Mucosa of gallbladder (tissue), 1 donor: ENCODE measurements at places on chromosomes 2 and 18.

DNA sequence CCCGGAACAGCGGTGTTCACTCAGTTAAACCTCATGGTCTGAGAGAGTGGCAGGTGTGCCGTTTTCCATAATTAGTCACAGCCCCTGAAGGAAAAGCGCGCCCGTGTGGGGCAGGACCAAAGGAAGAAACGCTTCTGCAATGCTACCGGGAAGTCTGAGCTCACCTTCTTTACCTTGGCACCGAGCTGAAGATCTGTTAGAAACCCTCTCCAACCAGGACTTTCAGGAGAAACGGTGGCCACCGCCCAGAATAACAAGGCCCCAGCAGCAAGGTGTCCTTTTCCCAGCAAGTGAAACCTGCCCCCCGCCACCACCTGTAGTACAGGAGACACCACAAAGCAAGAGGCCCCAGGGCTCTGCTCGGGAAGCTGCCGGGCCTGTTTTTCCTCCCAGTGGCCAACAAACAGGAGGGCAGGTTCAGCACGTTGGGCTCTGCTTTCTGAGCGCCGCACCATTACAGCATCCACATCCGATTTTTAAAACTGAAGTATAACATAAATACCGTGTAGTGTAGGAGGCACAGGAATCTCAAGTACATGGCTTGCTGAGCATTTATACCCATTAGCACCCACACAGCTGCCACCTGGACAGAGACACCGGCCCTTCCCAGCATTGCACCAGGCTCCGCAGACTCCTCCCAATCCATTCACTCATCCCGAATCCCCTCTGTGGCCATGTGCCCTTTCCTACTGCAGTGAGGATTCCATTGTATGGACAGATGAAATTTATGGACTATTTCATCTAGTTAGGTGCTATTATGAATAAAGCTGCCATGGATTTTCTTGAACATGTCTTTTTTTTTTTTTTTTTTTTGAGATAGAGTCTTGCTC, 121.8 kb upstream of the RIOK3 start:
- no peak for DNase-seq

GRCh38 chr2:54710216-54710615, 13.2 kb upstream of the EML6 start:
- DNase-seq = no peak

GRCh38 chr2:170362871-170363631, 185.1 kb downstream of the MYO3B start:
- no peak for DNase-seq

GRCh38 chr2:16691261-16691660, 25.6 kb upstream of the CYRIA start:
- DNase-seq = no peak

GRCh38 chr2:27191070-27191829, 20.6 kb upstream of the ATRAID start:
- peak; percentile 58 for DNase-seq

GRCh38 chr2:48049371-48049770, 143.1 kb upstream of the FBXO11 start:
- DNase-seq = no peak

GRCh38 chr2:96131813-96132745, 6.2 kb downstream of the ASTL start:
- no peak for DNase-seq

DNA sequence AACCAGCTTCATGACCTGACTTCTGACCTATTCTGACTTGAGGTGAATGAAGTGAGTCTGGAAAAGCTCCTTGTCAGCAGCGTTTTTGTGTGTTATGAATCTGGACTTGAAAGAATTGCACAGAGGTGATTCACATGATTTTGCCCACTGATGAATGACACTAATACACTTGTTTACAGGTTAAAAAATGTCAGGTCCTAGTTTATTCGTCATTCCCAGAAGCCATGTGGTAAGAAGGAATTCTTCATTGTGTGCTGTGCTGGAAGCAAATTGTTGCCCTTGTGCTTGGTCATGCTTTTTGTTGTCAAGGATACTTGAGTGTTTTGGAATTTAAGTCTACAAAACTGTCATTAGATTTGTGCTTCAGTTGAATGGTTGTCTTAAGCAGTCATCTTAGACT, 15.5 kb downstream of the SEC11C start:
- DNase-seq = no peak

DNA sequence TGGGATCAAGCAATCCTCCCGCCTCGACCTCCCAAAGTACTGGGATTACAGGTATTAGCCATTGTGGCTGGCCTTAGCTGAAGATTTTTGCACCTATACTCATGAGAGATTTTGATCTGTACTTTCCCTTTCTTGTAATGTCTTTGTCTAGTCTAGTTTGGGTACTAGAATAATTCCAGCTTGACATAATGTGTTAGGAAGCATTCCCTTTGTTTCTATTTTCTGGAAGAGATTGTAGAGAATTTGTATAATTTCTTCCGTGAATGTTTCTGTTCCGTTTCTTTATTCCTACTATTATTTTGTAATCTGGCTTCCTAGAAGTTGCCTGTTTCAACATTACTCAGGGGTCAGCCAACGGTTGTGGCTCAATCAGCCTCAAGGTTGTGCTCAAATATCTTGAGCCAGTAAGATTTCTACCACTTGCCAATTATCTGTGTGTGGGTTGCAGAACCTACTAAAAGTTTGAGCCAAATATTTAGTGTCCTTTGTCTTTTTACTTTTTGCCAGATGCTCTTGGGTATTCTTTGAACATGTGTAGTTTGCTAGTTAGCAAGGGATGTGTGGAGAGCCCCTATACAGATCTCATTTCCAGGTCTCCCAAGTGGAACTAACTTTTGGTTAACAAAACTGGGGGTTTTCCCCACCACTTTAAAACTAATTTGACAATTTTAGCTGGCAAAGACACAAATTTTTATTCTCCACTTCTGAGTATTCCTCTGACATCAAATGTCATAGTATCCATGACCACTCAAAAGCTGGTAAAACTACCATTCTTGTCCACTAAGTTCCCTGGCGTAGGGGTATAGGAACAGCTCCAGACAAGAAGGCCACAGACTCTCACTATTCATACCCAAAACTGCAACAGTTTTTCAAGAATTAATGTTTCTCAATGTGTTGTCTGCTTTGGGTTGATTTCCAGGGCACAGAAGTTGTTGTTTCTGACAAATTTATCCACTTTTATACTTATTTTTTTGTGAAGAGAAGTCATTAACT, 42.8 kb upstream of the BAZ2B start:
- peak; percentile 18 for DNase-seq

DNA sequence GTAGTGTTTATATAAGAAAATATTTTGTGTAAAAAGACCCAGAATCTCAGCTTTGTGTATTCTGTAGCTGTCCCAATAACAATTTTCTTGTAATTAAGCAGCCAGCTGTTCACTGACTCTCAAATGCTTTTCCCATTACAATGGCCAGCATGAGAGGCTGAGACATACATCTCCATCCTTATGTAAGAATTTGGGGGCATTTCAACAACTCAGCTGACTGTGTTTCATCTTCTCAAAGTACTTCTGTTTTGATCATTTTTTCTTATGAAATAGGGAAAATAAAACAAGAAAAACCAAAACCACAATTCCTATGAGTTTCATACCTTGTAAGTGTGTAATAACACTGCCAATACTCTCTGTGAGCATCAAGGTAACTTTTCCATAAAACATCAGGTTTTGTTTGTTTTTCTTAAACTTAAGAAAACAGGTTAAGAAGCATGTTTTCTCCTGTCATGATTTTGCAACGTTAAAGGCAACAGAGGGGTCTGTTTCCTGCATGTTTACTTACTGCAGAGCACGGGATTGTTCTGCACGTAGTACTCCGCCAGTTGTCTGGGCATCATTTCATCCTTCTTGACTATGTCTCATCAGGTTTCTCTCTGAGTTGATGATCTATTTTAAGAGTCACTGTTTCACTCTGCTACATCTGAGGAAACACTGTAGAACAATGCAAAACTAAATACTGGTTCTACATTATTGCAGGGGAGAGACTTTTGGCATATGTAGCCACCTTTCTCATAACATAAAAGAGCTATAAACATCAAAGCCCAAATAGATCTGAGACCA, 62.9 kb upstream of the CYRIA start:
- no peak for DNase-seq

DNA sequence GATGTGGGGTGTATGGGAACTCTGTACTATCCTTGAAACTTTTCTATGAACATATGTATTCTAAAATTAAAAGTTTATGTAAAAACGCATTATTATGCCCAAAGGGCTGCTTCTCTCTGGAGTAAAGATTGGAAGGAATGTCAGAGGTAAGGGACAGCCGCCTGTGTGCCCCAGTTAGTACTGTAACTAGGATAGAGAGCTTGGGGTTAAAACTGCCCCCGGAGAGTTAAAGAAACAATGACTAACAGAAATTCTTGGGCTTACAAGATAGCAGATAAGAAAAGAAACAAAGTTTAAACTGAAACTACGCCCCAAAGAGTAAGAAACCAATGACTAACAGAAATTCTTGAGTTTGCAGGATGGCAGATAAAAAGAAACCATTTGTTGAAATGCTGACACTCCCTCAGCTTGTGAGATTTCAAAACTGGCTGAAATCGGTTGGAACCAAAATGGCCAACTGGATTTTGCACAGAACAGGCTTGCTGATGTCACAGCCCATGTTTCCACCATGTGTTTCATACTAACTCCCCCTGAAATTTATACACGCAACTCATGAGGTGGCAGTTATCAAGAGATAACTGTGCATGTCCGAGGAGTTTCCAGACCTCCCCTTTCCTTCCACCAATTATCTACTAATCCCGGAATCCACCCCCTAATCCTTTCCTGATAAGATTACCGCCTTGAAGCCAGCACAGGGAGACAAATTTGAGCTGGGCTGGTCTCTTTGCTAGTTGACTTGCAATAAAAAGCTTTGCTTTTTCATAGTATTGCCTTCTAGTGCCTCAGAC, 8.7 kb upstream of the TXNDC2 start:
- DNase-seq = peak; percentile 57

DNA sequence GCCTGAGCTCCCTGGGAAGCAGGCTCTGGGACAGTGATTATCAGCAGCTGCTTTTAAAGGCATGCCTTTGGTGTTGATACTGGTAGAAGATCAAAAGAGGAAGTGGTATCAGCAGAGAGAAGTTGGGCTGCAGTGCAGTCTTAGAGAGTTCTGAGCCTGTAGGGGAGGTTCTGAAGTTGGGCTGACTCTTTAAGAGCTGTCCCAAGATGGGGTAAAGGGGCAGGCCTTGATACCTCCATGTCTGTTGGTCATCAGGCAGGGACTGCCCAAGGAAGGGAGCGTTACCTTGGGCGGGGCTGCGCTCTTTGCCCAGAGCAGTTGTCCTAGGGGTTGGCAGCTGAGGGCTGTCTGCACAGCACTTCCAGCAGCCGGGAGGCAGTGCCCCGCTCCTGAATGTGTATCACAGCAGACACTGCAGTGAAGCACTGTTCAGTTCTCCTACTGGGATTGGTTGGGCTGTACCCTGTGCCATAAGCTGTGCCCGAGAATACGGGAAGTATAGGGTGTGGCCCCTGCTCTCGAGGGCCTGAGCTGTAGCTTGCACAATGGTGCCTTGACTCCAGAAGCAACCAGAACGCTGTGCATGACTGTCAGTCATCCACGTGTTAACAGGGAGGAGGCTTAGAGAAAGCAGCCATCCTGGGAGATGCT, 177.0 kb downstream of the CTIF start:
- no peak for DNase-seq

- no peak for DNase-seq
Observed at GRCh38 chr18:62537946-62538345, 15.1 kb downstream of the ZCCHC2 start.

GRCh38 chr18:11050966-11051365, 98.4 kb downstream of the PIEZO2 start:
- DNase-seq = no peak

- DNase-seq = no peak
Observed at GRCh38 chr18:79491081-79491551, 95.4 kb downstream of the NFATC1 start.

DNA sequence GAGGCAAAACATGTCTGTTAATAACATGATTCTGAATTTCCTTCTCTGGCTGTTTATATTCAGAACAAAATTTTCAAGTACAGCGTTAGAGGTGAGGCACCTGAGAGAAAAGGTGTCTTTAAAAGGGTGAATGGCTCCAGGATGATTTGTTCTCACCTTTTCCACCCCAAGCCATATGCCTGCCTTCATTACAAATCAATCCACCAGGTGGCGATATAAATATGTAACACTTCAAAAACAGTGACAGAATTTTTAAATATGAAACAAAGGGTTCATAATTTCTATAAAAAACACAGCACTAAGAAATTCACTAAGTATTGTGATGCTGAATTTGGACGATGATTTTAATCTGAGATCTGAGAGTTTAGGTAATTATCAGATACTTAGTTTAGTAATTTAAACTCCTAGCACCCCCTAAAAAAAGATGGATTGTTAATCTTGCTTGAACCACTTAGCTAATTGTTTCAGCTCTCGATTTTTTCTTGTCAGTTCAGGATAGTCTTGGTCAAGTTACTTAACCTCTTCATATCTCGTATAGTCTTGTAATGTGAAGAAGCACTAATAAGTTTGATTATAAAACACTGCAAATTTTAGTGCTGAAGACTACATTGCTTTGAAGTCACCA, 528.8 kb downstream of the CPS1 start:
- DNase-seq = no peak

DNA sequence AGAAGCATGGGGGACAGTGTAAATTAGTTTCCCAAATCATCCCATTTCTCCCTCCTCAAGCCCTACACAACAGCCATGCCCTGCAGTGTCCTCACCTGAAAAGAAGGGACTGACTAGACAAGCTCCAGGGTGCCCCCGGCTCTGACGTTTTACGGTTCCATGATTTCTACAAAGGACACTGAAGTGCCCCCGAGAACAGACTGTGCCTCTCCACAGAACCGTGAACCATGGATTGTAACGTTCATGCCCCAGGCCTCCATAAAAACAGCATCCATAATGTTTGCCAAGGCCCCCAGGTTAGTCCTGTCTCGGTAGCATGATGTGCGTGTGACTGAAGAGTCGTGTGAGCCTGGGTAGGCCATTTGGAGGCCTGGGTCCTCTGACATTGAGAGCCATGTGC, 7.0 kb upstream of the ACOXL start:
- no peak for DNase-seq

- no peak for DNase-seq
Observed at GRCh38 chr2:232637866-232638583, 4.6 kb downstream of the EFHD1 start.

DNA sequence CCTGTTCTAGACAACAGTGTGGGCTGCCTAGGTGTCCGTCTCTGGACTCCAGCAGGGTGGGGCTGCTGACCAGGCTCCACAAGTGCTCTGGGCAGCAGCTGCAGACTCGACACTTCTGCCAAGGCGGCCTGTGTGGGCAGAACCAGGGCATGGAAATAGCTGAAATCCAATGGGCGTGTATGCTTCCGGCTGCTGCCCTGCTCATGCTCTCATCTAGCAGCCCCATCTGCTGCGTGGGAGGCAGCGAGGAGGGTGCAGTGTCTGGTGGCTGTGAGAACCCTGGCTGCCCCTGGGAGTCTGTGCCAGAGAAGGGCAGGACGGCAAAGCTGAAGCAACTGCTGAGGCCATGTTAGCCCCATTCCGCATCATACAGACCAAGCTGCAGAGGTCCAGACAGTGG, 174.9 kb downstream of the SOX11 start:
- no peak for DNase-seq

GRCh38 chr2:85806358-85807118, 52.7 kb downstream of the ATOH8 start:
- DNase-seq = no peak

DNA sequence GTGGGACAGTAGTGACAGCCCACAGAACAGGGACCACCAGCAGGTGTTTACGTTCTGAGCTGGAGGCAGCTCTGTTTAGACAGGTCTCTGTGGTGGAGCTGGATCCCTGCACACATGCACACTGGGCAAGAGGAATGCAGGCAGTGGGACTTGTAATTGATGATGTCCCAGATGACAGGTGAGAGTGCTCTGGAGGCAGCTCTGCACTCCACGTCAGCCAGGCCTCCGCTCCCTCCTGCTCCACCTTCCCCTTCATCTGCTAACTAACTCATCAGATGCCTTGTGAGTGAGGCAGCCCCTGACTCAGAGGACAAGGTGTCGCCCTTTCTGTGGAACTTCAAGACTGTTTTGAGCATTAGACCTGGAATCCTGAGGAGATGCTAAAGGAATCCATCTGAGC, 53.2 kb downstream of the SH3YL1 start:
- DNase-seq = no peak
